Stimulated activated CD4-positive, alpha-beta T cell treated with anti-CD3 and anti-CD28 coated beads, TNF-alpha, amount 100 ng/mL, for 24 hours (primary cell): ENCODE measurements at places on chromosomes 11 and 22.
A peak's percentile ranks its signal among the peaks of the same experiment; 100 is the strongest.

DNA sequence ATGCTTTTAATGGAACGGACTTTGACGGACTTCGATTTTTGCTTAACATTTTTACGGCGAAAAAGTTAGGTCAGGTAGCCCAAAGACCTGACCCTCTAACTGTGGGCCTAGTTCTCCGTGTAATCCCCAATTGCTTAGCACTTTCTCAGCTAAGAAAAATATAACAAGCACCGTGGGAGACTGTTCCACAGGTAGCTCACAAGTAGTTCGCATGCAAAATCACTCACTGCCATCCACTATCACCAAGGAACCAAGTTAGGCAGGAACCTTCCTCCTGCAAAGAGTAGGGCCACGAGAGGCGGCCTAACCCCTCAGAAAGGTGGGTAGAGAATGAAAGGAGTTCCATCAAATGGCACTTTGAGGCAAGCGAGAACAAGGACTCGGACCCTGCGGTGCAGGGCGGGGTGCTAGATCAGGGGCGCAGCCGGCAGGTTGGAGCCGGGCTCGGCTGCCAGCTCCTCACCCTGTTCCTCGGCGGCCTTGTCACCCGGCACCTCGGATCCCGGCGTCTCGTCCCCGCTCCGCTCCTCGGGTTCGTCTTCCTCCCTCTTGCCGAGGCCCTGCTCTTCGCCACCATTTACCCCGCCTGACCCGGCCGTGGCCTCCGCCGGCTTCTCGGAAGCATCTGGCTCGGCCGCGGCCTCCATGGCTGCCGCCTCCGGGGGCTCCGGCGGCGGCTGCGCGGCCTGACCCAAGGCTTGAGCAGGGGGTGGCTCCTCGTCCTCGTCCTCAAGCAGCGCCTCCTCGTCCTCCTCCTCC lies 922 bp downstream of the HNRNPUL2 start:
- DNase-seq: no peak

DNA sequence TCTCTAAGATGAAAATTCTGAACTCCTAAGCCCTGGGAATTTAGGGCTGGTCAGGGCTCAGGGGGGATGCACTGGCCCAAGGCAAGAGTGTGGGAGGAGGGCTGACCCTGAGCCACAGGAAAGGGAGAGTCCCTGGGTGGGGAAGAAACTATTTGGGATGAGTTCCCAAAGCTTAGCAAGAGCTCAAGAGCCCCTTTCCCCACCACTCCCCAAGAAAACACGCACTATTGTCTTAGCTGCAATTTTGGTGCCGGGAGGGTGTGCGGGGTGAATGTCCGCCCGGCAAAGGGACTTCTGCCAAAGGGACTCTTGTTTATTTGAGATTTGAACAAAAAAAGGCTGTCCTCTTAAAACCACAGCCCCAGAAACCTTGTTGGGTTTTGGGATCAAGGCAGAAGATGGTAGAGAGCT lies 37.0 kb downstream of the KIAA1671 start:
- no peak for DNase-seq

- DNase-seq: no peak
Measured at GRCh38 chr11:120627327-120628163, 116.0 kb downstream of the GRIK4 start.

DNA sequence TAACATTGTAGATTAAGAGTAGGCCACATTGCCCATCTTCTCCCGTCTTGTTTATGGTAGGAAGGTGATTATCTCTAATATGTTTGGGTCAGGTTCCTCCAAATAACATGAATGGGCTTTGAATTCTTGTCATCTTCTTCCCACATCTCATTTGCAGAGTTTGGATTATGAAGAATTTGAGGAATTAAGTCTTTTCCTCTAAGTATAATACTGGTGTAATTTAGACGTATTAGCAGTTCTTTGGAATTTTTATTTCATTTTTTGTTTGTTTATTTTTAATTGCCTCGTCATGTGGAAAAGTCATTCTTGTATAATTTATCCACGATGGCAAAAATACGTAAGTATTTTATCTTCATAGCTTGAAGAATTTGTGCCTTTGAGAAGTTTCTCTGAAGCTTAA lies 73.4 kb downstream of the ARHGEF12 start:
- no peak for DNase-seq

- DNase-seq: no peak
Measured at GRCh38 chr11:76392870-76393269, 11.7 kb downstream of the GVQW3 start.

DNA sequence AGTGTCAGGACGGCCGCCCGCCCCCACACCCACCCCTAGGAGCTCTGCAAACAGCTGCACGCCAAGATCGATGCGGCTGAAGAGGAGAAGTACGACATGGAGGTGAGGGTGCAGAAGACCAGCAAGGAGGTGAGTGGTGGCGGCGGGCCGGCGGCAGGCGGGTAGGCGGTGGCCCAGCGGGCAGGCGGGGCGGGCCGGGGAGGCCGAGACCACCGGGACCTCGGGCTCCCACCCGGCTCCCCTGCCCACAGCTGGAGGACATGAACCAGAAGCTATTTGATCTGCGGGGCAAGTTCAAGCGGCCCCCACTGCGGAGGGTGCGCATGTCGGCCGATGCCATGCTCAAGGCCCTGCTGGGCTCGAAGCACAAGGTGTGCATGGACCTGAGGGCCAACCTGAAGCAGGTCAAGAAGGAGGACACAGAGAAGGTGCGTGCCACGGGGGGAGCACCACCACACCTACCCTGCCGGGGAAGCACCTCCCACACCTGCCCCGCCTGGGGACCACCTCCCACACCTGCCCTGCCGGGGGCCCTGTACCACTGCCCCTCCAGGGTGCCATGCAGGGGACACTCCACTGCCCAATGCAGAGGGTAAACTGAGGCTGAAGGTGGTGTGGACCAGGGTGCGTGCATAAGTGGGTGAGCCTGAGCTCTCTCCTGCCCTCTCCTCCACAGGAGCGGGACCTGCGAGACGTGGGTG lies 2.1 kb downstream of the TNNI2 start:
- DNase-seq: no peak

DNA sequence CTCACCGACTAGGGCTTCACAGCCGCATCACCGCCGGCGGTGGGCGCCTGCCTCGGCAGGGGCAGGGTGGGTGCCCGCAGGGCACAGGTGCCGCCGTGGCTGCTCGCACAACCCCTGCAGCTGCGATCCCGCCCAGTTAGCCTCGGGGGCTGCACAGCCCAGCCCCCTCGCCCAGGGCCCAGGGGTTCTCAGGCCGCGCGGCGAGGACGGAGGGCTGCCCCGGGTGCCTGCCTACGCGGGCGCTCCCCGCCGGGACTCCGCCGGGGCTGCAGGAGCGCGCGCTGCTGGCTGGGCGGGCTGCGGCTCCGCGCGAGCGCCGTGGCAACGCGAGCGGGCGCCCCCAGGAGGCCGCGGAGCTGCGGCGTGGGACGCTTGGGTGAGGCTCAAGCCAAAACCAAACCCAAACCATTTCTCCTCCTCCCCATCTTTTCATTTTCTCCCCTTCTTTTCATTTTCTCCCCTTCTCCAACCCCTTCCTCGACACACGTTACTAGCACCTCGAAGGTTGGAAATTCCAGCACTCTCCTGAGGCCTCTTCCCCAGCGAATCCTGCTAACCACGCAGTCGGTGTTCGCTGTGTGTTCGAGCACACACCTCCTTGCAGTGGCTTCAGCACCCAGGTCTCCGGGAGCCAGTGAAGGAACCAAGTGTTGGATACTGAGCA lies at the start of gene MICAL3:
Gene MICAL3 (minus strand): TSS at position 286 of the 664 bp plus-strand sequence. CDS start 117,749 bp downstream, outside the sequence.
- DNase-seq: peak; percentile 62

- DNase-seq: no peak
Measured at GRCh38 chr11:65915821-65916251, 3.0 kb downstream of the C11orf68 start.

DNA sequence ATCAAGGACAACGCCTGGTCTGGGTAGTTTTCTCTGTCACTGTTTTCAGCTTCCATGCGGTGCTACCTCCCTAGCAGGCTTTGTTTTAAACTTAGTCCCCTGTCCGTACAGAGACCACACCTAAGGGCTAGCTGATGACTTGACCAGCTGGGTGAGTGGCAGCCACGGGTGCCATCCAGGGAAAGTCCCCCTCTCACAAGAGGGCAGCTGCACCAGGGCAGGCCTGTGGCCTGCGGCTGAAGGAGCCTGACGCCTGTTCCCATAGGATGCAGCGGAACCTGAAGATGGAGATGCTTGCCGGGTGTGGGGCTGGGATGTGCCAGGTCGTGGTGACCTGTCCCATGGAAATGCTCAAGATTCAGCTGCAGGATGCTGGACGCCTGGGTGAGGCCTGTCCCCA lies 19.9 kb downstream of the SLC25A18 start:
- no peak for DNase-seq

DNA sequence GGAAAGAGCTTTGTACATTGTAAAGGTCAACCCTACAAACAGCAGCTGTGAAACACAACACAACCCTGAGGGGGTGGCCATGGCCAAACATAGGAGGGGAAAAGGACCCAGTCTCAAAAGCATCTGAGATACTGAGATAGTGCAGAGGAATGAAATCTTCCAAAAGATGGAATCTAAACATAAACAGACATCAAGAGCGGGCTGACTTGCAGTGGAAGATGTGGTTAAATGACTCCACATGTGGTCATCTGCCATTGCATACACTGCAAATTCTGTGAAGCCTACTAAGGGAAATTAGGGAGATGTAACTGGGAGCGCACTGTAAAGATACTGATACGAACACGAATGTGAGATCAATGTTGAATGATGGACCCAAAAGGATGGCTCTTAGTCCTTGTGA lies 22.0 kb downstream of the BDNF start:
- DNase-seq: no peak

DNA sequence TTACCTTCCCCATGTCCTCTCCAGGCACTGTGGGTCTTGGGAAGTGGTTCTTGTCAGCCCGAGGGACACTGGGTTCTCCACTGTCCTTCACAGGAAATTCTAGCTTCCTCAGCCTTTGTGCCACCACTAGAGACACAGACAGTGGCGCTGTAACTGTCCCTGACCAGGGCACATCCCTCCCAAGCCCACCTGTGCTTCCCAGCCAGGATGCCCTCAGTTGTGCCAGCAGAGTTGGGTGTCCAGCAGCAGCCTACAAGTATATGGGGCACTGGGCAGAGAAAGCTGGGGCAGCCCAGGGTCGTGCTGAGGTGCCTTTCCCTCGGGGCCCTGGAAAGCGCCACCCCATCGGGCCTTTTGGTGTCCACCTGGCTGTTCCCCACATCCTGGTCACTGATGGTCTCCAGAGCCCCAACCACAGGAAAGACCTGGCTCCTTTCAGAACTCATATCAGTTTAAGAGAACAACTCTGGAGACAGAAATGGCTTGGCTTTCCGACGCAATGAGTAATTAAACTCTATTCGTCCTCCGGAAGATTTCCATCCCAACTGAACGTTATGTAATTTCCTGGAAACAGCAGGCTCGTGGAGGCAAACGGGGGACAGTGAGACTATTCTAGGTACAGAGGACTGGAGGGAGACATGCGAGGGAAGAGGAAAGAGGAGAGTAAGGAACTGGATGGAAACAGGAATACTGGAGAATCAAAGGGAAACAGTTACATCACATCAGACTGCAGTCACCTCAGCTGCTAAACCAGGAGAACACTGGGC lies 28.6 kb downstream of the PPP2R1B start:
- no peak for DNase-seq

- no peak for DNase-seq
Measured at GRCh38 chr22:47011131-47011858, 248.8 kb downstream of the TBC1D22A start.

- no peak for DNase-seq
Measured at GRCh38 chr11:9344061-9344680, 29.8 kb upstream of the TMEM41B start.

DNA sequence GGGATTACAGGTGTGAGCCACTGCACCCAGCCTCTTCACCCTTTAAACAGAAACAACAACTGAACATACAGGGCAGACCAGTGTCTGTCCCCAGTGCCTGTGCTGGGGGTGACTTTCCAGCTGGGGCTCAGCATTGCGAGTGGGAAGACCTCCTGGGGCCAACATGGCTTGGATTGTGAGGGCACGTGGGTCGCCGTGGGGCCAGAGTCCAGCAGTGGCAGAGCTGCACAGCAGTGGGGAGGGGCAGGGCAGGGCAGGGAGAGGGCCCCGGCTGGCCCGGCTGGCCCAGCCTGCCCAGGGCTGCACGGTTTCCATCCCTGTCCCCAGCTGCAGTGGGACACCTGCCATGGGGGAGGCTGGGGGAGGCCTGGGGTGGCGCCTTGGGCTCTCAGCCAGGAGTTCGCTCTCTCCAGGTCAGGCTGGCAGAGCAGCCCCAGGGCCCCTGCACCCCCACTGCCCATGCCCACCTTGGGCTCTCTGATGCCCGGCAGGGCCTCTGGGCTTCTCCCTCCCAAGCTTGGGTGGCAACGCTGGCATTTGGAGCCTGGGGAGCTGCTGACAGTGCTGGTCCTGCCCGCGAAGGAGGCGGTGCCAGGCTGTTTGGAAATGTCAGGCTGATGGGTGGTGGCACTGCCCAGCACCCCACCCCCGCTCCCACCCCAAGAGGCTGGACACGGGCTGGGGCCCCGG lies 30.5 kb upstream of the CCDC188 start:
- no peak for DNase-seq

- DNase-seq: no peak
Measured at GRCh38 chr11:60098508-60098907, 10.0 kb downstream of the MS4A2 start.

DNA sequence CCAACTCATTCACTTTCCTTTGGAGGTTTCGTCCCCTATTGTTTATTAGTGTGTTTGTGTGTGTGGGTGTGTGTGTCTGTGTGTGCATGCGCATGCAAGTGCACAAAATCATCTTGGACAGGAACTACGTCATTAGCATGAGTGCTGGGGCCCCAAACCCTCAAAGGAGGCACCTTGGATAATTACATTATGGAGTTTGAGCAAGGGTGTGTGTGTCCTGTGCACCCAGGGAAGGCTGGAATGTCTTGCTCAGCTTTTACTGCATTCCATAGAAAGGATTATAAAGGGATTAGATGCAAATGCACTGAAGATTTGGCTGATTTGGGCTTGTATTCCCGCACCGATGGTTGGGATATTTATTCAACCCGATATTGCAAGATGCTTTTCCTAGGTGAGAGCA lies 203.4 kb upstream of the NAV2 start:
- no peak for DNase-seq

GRCh38 chr11:42013656-42014201 lies 554.3 kb upstream of the LRRC4C start:
- DNase-seq: no peak

GRCh38 chr11:61777234-61778090 lies 14.9 kb downstream of the TMEM258 start:
- DNase-seq: peak; percentile 22

GRCh38 chr11:129281471-129282415 lies 89.6 kb upstream of the ARHGAP32 start:
- no peak for DNase-seq
